Lower lobe of right lung (tissue), 2 donors: ENCODE measurements at places on chromosomes 12 and 14. TPM values are rescaled to one million over a fixed set of nuclear protein-coding genes. Genes with fewer than 3 reads are reported as not detected.

The CHGA gene
- total RNA-seq, result 0.71 TPM

The LRIG3 gene
- 30.5 TPM for total RNA-seq

The DPPA3 gene
- total RNA-seq, result not detected

The OR10A7 gene
- not detected for total RNA-seq

The GLIPR1 gene
- 52.0 TPM for total RNA-seq

The SERPINA3 gene
- total RNA-seq, result 74.6 TPM

The ENDOU gene
- total RNA-seq, result not detected

The HOTAIR gene
- not detected for total RNA-seq

The EIF4B gene
- 453 TPM for total RNA-seq

GRCh38 chr14:31920989-31921650, 156.0 kb upstream of the ARHGAP5 start:
- H3K27ac ChIP-seq, result no peak overlapping the region
- DNase-seq, result no peak
- no peak overlapping the region for H3K4me3 ChIP-seq
- H3K36me3 ChIP-seq, result no peaks in the 10 kb centered on the region
- no peaks in the 10 kb centered on the region for H3K27me3 ChIP-seq
- no peaks in the 10 kb centered on the region for H3K4me1 ChIP-seq

DNA sequence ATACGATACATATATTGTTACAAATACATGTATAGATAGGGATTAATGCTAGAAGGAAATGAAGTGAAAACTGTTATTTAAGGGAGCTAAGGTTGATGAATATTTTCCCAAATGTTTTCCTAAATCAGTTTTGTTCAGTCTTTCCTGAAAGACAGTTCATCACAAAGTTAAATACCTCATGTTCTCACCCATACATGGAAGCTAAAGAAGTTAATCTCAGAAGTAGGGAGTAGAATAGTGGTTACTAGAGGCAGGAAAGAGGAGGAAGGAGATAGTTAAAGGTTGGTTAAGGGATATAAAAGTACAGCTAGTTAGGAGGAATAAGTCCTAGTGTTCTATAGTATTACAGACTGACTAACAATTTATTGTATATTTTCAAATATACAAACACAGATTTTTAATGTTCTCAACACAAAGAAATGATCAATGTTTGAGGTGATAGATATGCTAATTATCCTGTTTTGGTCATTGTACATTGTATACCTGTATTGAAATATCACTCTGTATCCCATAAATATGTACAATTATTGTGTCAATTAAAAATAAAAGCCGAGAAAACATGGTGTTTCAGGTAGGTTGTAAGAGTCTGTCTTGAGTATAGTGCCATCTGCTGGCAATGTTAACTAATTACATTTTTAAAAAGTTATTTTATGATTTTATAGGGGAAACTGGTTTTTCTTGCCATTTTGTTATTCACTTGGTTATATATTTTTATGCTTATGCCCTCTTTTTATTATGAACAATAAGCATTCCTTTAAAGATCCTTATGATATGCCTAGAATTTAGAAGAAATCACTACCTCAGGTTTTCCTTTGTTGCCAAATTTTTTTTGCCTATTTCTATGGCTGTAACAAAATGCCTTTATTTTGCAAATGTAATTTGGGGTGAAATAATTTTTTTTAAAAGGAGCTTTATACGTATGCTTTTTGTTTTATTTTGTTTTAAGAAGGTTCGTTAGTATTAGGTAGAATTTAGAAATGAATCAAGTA, 26.9 kb downstream of the ZDHHC17 start:
- no peaks in the 10 kb centered on the region for H3K4me1 ChIP-seq
- DNase-seq, result no peak
- no peak overlapping the region for H3K27ac ChIP-seq
- H3K27me3 ChIP-seq, result no peaks in the 10 kb centered on the region

- H3K36me3 ChIP-seq, result no peaks in the 10 kb centered on the region
- no peak overlapping the region for H3K4me3 ChIP-seq
- H3K4me1 ChIP-seq, result peaks cover 3% of the 10 kb centered on the region
- no peak overlapping the region for H3K27ac ChIP-seq
- DNase-seq, result no peak
- H3K27me3 ChIP-seq, result no peaks in the 10 kb centered on the region
Observed at GRCh38 chr12:65432651-65433050, 154.2 kb downstream of the MSRB3 start.

- peaks cover 13% of the 10 kb centered on the region for H3K4me1 ChIP-seq
- H3K36me3 ChIP-seq, result no peaks in the 10 kb centered on the region
- no peak overlapping the region for H3K27ac ChIP-seq
- H3K4me3 ChIP-seq, result no peak overlapping the region
- no peak for DNase-seq
Observed at GRCh38 chr14:56202256-56202655, 84.0 kb downstream of the PELI2 start.

DNA sequence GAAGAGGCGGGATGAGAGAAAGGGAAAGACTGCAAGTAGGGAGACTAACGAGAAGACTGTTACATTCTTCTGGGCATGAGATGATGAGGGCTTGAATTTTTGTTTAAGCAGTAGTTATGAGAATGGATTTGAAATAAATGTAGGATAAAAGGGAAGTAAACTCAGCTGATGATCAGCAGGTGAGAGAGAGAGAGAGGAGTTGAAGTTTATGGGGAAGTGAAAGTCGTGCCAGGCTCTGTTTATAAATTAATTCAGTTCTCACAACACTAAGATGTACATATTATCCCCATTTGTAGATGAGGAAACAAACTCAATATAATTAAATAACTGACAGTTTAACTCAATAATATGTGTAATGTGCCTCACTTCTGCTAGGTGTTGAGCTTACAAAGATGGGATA, 170.0 kb upstream of the RMST start:
- H3K4me3 ChIP-seq, result no peak overlapping the region
- H3K27ac ChIP-seq, result no peak overlapping the region

DNA sequence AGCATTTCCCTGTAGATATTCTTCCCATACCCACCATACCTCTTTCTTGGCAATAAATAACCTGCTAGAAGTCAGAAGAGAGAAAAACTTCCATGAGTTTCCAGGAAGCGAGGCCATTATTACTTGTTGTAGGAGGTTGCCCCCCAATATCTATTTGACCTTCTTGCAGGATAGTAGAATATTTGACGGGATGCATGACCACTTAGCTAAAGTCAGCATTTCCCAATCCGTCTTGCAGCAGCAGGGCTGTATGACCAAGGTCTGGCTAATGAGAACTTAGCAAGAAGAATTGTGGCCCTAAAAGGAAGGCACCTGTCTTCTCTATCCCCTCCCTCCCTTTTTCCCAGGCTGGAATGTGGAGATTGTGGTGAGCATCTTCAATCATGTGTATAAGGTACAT, 51.5 kb downstream of the NINJ2 start:
- no peaks in the 10 kb centered on the region for H3K36me3 ChIP-seq
- H3K27ac ChIP-seq, result no peak overlapping the region
- H3K4me3 ChIP-seq, result no peak overlapping the region
- no peak for DNase-seq
- no peaks in the 10 kb centered on the region for H3K27me3 ChIP-seq

DNA sequence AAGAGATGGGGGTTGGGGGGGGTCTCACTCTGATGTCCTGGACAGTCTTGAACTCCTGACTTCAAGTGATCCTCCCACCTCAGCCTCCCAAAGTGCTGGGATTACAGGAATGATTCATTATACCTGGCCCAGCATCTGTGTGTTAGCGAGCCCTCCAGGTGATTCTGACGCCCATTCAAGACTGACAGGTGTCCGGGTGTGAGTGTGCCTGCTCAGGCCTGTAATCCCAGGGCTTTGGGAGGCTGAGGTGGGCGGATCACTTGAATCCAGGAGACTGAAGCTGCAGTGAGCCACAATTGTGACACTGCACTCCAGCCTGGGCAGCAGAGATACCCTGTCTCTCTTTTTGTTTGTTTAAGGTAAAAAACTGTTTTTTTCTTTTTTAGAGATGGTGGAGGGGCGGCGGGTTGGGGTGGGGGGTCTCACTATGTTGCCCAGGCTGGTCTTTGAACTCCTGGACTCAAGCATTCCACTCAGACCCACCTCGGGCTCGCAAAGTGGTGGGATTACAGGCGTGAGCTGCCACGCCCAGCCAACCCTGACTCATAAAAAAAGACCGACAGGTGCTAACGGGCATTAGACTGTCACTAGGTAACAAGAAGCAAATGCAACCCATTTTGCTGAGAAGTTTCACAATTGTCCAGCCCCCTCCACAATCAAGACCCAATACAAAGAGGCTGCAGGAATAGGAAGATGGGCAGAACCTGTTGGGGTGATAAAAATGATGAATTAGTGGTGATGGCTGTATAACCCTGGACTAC, 4.7 kb downstream of the VSIG10 start:
- peaks cover 5% of the 10 kb centered on the region for H3K36me3 ChIP-seq
- no peaks in the 10 kb centered on the region for H3K27me3 ChIP-seq
- DNase-seq, result no peak
- H3K4me1 ChIP-seq, result peaks cover 9% of the 10 kb centered on the region

GRCh38 chr14:20180486-20180885, 10.2 kb upstream of the OR11G2 start:
- H3K36me3 ChIP-seq, result no peaks in the 10 kb centered on the region
- H3K27me3 ChIP-seq, result no peaks in the 10 kb centered on the region
- H3K4me1 ChIP-seq, result no peaks in the 10 kb centered on the region
- H3K27ac ChIP-seq, result no peak overlapping the region
- no peak for DNase-seq
- no peak overlapping the region for H3K4me3 ChIP-seq

- no peaks in the 10 kb centered on the region for H3K27me3 ChIP-seq
- no peaks in the 10 kb centered on the region for H3K36me3 ChIP-seq
- H3K4me1 ChIP-seq, result no peaks in the 10 kb centered on the region
- no peak overlapping the region for H3K27ac ChIP-seq
- H3K4me3 ChIP-seq, result no peak overlapping the region
Observed at GRCh38 chr12:93287149-93287548, 90.6 kb upstream of the NUDT4 start.

DNA sequence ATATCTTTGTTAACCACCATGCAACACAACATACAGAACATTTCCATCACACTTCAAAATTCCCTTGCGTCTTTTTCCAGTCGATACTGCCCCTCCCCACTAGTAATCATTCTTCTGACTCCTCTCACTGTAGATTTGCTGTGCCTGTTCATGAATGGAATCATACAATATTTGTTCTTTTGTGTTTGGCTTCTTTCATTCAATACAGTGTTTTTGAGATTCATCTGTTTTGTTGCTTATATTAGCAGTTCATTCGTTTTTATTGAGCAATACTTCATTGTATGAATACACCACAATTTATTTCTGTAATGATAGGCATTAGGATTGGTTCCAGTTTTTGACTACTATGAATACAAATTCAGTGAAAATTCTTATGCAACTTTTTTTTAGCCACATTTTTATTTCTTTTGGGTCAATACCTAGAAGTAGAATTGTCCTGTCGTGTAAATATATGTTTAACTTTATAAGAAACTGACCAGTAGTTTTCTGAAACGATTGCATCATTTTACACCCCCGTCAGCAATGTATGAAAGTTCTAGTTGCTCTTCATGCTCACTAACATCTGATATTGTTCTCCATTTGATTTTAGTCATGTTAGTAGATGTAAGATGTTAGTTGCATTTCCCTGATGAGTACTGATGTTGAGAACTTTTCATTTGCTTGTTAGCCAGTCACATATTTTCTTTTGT, 127.5 kb downstream of the TGFB3 start:
- no peaks in the 10 kb centered on the region for H3K4me1 ChIP-seq
- H3K27ac ChIP-seq, result no peak overlapping the region
- DNase-seq, result no peak
- H3K4me3 ChIP-seq, result no peak overlapping the region
- H3K27me3 ChIP-seq, result no peaks in the 10 kb centered on the region
- no peaks in the 10 kb centered on the region for H3K36me3 ChIP-seq

DNA sequence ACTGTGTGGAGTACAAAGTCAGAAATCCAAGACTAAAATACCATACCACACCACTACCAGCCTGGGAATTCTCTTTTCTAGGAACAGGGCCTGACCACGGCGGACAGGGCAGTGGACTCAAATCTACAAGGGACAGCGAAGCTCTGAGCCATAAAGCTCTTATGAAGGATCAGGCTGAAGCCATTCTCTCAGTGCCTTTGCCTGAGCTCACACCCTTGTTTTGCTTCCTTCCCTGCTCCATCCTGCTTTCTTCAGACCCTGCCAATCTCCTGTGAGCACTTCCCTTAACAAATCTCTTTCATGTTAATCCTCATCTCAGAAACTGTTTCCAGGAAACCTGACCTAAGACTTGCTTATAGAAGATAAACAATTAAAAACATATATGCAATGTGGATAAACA, 398.5 kb downstream of the MDGA2 start:
- H3K4me3 ChIP-seq, result no peak overlapping the region
- H3K36me3 ChIP-seq, result no peaks in the 10 kb centered on the region
- H3K27ac ChIP-seq, result no peak overlapping the region

DNA sequence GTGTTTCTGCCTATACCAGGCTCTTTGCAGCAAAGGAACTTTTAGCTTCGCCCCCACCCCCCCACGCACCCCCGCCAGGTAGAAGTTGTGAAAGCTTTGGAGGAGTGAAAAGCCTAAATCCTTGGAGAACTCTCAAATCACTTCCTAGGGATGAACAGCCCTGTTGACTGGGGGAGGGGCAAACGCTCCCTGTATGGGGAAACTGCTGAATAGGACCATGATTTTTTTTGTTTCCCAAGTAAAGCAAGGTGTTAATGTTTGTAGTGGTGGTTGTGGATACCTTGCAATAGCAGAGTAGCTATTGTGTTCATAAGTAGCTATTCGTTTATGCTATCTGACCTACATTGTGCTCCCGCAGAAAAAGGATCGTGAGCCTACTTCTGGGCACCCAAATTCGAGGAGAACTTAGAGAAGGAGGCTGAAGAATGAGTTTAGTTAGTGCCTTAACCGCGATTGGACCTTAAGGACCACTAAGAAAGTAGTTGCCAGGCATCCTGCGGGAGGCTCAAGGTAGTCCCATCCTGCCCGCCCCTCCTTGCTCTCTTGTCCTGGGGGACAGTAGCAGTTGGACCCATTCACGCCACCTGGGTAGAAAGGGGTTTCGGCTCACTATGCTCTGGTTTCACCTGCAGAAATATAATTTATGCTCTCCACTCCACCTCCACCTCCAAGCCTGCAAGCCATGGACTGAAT, 901 bp upstream of the NFKBIA start:
- peak; percentile 66 for DNase-seq
- H3K36me3 ChIP-seq, result peaks cover 33% of the 10 kb centered on the region
- peaks cover 46% of the 10 kb centered on the region for H3K4me1 ChIP-seq
- H3K27me3 ChIP-seq, result no peaks in the 10 kb centered on the region

GRCh38 chr12:109937371-109937770, 37.3 kb downstream of the TCHP start:
- H3K4me1 ChIP-seq, result peaks cover 5% of the 10 kb centered on the region
- no peaks in the 10 kb centered on the region for H3K27me3 ChIP-seq
- H3K4me3 ChIP-seq, result no peak overlapping the region
- DNase-seq, result no peak
- peak overlapping the region; percentile 18 for H3K27ac ChIP-seq
- peaks cover 78% of the 10 kb centered on the region for H3K36me3 ChIP-seq
